ENCODE measurements at places on chromosomes 16 and 17.

GRCh38 chr16:21071741-21072140 is 78.9 kb downstream of the DNAH3 start:
- no peak for DNase-seq

DNA sequence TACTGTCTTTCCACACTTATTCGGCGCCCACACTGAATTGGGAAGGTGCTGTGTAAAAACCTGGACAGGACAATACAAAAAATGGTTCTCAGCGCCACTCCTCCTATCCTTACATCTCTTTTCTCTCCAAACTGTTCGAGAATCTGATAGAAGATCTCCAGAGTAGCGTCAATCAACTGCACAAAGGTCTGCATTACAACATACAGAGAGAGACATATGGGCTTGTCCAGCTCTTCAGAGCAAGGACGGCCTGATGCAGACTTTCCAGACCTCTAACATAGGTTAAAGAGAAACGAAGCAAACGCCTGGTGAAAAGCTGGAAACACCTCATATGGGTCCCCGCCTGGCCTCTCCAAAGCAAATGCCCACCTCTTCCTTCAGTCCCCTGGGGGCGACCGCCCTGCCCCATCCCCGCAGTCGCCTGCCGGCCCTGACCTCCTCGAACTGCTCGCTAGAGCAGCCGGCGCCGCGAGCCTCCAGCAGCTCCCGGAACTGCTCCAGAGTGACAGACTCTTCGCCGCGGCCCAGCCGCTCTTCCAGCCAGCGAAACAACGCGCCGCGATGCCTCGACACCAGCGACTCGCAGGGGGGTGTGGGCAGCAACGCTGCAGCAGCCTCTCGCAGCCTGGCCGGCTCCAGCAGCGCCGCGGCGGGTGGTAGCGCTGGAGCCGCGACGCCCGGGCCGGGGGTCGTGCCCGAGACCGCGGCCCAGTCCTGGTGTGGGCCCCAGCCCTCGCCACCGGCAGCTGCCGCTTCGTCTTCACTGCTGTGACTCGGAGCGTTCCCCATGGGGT is 526 bp downstream of the ZZEF1 start:
- no peak for DNase-seq

- DNase-seq: no peak
These were observed 2.2 kb downstream of the LMF1 start for GRCh38 chr16:968620-969019.

DNA sequence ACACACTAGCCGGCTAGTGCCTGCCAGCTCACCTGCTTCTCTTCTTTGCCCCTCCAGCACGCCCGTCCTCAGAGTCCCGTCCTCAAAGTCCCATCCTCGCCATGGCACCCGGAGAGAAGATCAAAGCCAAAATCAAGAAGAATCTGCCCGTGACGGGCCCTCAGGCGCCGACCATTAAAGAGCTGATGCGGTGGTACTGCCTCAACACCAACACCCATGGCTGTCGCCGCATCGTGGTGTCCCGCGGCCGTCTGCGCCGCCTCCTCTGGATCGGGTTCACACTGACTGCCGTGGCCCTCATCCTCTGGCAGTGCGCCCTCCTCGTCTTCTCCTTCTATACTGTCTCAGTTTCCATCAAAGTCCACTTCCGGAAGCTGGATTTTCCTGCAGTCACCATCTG is 3.6 kb downstream of the SCNN1G start:
- DNase-seq: no peak

GRCh38 chr17:76554131-76554530 is 14.3 kb downstream of the PRCD start:
- DNase-seq: no peak

GRCh38 chr16:63185235-63185780 is 1149.1 kb upstream of the CDH8 start:
- no peak for DNase-seq

- no peak for DNase-seq
These were observed 10.3 kb upstream of the RPL38 start for GRCh38 chr17:74192950-74193781.

GRCh38 chr16:50859628-50860360 is 117.9 kb downstream of the CYLD start:
- no peak for DNase-seq

- no peak for DNase-seq
These were observed 17.6 kb upstream of the FZD2 start for GRCh38 chr17:44539673-44540072.

- DNase-seq: no peak
These were observed 6.9 kb downstream of the PHAF1 start for GRCh38 chr16:67116388-67117311.

GRCh38 chr16:30637944-30638343 is 12.8 kb upstream of the PRR14 start:
- DNase-seq: peak; percentile 80

- DNase-seq: no peak
These were observed 41.8 kb upstream of the AMZ2 start for GRCh38 chr17:68205808-68206720.

GRCh38 chr16:4386951-4387565 is 15.4 kb downstream of the VASN start:
- no peak for DNase-seq

DNA sequence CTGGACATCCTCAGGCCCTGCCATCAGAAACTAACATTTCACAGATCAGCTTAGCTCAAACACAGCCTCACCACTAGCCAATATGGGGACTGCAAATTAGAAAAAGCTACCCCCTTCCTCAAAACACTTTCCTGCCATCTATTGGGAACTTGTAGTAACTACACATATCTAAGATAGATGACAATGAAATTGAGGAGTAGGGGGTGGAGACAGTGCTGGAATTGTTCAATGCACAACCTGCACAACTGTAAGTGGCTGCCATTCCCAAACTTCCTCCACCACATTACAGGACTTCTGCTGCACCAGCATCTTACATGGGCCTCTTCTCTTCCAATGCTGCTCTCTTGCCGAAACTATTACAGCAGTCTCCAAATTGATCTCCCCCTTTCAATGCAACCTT is 21.9 kb downstream of the AIPL1 start:
- DNase-seq: peak; percentile 71

- DNase-seq: peak; percentile 19
These were observed 49.0 kb downstream of the RHOT1 start for GRCh38 chr17:32191306-32191705.
